ENCODE measurements at places on chromosomes 16 and 17.

GRCh38 chr17:61619493-61619892 lies 28.5 kb upstream of the NACA2 start:
- no peak for DNase-seq

DNA sequence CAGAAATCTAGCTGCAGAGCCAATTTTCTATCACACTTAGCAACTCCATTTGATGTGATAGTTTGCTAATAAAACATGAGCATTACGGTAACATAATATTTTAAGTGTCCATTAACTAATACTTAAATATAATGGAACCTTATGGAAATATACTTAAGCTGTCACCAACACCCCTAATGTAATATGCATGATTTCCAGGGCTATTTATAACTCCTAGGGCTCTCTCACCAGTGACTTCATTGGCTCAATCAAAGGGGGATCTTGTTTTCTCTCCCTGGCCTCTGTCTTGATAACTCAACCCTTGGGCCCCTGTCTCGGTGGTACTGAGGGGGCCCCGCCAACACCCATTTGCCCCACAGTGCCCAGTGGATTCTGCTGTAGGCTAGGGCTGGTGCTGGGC lies 170.4 kb downstream of the SALL1 start:
- DNase-seq, result no peak

- DNase-seq, result peak; percentile 65
Observed at GRCh38 chr16:1309888-1310831, 724 bp downstream of the UBE2I start.

DNA sequence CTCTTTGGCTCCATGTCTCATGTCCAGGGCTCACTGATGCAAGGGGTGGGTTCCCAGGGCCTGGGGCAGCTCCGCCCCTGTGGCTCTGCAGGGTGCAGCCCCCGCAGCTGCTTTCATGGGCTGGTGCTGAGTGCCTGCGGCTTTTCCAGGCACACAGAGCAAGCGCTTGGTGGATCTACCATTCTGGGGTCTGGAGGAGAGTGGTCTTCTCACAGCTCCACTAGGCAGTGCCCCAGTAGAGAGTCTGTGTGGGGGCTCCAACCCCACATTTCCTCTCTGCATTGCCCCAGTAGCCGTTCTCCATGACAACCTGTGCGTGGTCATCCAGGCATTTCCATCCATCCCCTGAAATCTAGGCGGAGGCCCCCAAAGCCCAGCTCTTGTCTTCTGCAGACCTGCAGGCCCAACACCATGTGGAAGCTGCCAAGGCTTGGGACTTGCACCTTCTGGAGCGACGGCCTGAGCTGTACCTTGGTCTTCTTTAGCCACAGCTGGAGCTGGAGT lies 5.2 kb downstream of the IL32 start:
- DNase-seq, result no peak

DNA sequence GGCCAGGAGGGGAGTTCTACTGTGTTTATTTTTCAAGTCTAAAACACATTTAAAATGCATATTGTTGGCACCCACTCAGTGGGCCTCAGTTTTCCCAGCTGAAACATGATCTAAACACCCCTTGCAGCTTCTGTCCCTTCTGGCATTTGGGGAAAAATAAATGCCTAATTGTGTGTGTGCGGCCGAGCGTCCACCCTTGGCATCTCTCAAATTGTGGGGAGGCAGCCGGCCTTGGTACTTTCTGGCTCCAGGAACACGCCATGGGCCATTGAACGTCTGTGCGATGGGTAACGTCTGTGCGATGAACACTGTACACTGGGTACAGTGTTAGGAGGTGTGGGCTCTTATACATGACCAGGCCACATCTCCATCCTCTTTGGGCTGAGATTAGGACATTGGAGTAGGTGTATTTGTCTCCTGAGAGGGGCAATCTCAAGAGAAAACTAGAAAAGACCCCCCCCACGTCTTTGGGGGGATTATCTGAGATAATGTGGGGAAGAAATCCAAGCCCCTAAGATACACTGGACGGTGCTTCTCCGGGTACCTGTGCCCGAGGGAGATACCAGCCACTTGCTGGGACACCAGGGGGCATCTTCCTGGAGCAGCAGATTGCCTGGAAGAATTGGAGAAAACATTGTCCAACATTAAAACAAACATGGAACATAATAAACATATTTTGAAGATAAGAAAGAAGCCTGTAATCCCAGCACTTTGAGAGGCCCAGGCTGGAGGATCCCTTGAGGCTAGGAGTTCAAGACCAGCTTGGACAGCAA lies 54.9 kb downstream of the RAB11FIP4 start:
- no peak for DNase-seq

- DNase-seq, result no peak
Observed at GRCh38 chr17:72706396-72706981, 386.0 kb downstream of the SLC39A11 start.

DNA sequence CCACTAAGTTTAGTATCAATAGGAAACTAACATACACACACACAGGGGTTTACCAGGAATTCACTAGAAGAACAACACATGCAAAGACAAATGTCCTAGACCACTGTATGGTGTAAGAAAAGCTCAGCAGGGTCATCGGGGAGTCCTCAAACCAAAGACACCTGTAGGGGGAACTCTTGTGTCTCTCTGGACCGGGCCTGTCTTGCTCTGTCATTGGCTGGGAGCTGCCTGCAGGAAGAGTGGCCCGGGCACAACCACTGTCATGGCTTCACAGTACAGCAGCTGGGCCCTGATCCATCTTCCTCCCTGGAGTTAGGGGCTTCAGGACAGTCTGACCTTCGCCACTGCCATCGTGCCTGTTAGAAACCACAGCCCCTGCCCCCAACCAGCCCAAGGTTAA lies 263.6 kb upstream of the DYNLRB2 start:
- no peak for DNase-seq

DNA sequence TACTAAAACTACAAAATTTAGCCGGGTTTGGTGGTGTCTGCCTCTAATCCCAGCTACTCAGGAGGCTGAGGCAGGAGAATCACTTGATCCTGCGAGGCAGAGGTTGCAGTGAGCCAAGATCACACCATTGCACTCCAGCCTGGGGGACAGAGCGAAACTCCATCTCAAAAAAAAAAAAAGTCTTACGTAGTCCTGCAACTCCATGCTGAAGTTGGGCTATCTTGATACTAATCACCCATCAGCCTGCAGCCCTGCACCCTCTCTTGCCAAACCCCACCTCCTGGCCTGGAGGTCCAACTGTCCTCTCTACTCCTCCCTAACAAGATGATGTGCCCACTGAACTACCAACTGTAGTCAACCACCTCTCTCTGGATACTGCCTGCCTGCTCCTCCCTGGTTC lies 4.8 kb downstream of the TMEM170A start:
- DNase-seq, result no peak

- no peak for DNase-seq
Observed at GRCh38 chr17:14153374-14153773, 83.3 kb downstream of the CDRT15 start.

- DNase-seq, result no peak
Observed at GRCh38 chr17:73546770-73547536, 97.3 kb downstream of the SDK2 start.

DNA sequence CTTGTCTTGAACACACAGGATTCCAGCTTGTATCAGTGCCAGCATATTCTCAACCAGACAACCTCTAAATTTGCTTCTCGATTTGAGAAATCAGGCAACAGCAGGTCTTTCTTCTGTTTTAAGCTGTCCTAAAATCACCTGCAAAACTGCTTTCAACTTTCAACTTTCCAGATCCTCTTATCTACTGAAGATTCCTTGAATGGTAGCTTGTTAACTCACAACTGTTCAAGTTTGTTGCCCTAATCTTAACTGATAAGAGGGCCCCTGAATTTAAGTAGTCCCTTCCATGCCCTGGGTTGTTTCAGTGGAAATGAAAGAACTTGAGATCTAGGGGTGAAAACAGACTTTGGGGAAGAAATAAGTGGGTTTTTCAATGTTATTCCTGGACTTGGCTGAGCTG lies 57.2 kb downstream of the CHD9 start:
- DNase-seq, result no peak

DNA sequence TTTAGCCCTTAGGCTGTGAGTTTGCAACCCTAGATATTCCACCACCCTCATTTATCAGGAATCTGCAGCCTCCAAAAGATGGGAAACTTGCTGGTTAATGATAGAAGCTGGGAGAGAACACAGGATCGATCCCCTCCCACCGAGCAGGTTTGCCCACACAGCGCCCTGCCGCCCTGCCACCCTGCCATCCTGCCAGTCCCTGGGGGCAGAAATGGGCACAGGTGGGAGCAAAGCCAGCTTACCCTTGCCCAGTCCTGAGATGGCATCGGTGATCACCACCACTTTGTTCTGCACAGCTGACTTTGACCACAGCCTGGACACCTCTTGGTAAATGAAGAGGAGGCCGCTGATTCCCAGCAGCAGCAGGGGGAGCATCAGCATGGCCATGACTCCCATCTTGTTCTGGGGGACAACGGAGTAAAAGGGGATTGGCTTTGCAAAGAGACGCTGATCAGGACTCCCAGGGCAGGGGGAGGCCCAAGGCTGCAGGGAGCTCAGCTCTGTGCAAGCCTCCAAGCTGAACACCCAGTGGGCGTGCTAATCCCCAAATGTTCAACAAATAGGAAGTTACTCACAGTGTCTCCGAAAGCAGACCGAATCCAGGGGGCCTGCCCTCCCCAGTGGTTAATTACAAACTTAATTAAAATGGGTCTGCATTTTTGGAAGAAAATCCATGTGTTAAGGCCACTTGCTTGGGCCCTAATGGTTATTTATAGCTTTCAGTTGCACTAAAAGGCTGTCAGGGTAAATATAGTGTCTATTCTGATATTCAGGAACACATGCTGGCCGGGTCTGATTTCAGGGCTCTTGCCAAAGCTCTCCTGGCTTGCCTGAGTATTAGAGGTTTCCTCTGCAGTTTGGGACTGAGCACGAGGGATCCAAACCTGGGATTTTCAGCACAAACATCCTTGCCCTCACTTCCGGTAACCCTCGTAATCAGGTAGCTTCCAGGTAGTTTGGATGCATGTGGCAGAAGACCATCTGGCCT lies at the start of gene DHRS7C:
TSS of gene DHRS7C (minus strand) at position 704 of the 988 bp plus-strand sequence. CDS start at position 396, 308 bp downstream.
- DNase-seq, result no peak

DNA sequence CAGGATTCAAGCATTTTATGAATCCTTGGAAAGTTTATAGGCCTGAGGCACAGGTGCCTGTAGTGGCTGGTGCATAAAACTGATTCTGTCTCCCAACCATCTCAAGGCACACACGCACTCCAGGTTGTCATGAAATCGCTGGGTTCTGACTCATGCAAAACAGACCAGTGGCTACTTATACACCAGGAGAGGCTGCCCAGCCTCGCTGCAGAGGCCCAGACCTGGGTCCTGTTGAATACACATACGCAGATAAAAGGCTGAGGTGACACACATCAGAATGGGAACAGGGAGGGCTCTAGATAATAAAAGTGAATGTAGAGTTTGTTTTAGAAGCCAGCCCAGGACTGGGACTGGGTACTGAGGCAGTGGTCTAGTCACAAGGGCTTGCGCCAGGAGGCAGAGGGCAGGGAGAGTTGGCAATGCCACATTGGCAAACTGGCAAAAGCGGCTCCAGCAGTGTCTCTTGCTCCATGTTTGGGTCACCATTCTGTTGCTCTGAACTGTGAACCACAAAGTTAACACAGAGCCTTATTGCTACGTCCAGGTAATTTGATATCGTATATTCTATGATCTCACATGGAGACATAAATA lies 13.6 kb downstream of the OR1D5 start:
- peak; percentile 56 for DNase-seq

- no peak for DNase-seq
Observed at GRCh38 chr17:33832262-33832661, 422.8 kb upstream of the CCL2 start.

DNA sequence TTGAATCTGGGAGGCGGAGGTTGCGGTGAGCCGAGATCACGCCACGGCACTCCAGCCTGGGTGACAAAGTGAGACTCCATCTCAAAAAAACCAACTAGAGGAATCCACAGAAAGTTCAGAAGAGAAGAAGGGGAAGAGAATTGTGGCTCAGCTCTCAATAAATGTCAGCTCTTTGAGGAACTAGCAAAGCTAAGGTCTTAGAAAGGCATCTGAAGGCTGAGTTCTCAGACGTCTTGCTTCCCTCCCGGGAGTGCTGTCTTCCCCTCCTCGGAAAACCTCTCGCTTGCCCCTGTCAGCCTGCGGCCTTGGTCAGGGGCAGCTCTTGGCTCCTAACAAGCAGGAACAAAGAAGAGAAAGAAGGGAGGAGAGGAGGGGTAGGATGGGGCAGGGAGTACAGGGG lies 5.3 kb downstream of the SHPK start:
- DNase-seq, result no peak

DNA sequence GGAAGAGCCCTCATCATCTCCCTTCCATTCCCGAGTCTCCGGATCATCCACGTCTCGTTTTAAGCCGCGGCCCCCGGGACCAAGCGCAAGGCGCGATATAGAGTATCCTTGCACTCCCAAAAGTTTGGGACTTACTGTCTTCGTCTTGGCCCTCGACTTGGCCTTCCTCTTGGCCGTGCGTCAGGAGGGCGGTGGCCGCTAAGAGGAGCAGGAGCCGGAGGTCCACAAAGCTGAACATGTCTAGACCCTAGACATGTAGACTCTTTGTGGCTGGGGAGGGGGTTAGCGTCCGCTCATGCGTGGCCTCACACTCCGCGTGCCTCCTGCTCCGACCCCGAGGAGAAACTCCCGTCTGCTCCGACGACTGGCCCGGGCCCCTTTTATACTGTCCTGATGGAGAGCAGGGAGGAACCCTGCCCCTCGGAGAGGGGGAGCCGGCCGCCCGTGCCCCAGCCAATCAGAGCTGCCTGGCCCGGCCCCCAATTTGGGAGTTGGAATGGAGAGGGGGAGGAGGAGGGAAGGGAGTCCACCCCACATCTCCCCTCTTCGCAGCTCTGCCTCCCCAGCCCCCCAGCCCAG lies at the start of gene COL1A1:
TSS of gene COL1A1 (minus strand) at position 356 of the 579 bp plus-strand sequence. CDS start at position 238, 118 bp downstream.
- peak; percentile 96 for DNase-seq

DNA sequence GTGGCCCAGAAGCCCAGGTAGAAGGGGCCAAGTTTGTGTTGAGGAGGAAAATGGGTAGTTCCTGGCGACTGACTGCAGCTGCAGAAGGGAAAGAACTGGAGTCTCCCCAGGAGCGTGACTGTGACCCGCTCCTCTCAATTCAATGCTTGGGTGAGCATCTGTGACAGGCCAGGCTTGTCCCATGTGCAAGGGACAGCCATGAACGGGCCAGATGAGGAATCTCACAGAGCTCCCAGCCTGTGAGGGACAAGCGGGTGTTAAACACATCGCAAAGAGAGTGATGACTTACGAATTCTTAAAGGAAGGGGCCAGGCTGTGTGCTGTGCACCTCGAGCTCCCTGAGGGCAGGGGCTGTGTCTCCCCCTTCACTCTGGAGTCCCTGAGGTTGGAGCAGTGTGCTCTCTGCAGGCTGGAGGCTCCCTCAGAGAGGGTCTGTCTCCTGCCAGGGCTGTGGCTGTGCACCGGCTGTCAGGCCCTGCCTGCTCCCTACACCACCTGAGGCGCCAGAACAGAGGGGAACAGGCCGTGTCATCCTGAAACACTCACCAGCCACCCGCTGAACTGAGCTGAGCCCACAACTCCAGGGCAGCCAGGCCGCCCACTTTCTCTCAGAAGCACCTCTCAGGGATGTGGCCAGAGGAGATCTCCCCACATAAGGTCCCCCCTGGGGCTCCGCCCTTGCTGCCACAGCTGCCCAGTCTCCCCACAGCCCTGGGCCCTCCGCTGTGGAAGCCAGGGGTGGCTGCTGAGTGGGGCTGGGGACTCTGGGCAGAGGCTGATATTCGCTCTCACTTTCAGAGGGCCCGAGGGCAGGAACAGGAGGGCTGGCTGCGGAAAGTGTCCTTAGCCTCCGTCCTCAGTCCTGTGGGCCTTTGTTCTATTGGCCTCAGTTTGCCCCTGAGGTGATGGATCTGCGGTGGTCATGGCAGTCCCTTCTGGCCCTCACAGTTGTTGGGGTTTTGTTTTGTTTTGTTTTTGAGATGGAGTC lies 25.7 kb upstream of the NXPH3 start:
- DNase-seq, result no peak
